ENCODE measurements at places on chromosomes 1 and 21. TPM values are rescaled to one million over a fixed set of nuclear protein-coding genes. Genes with fewer than 3 reads are reported as not detected.

The PPIAL4G gene
- total RNA-seq, result not detected

The KLHDC8A gene
- not detected for total RNA-seq

The UBAP2L gene
- total RNA-seq, result 224 TPM

The MTARC1 gene
- 1.8 TPM for total RNA-seq

The ATP1A2 gene
- total RNA-seq, result 8.2 TPM

The USP16 gene
- total RNA-seq, result 27.7 TPM

The AMY1B gene
- not detected for total RNA-seq

The GPR25 gene
- total RNA-seq, result not detected

The APP gene
- total RNA-seq, result 749 TPM

The AADACL3 gene
- not detected for total RNA-seq

The TRIM62 gene
- 71.8 TPM for total RNA-seq

The LRRC39 gene
- total RNA-seq, result 0.60 TPM

The FAM72C gene
- total RNA-seq, result 0.27 TPM

The ADGRB2 gene
- 8.2 TPM for total RNA-seq

The STUM gene
- total RNA-seq, result 0.35 TPM

The DNAJC28 gene
- 2.1 TPM for total RNA-seq

The NCF2 gene
- total RNA-seq, result not detected

The CADM3 gene
- total RNA-seq, result 0.13 TPM

The RXRG gene
- not detected for total RNA-seq

The VWA5B1 gene
- not detected for total RNA-seq

The TTC22 gene
- not detected for total RNA-seq

The PERM1 gene
- 0.13 TPM for total RNA-seq

The PCAT6 gene
- total RNA-seq, result 3.8 TPM

The PLA2G2A gene
- not detected for total RNA-seq

The MNDA gene
- not detected for total RNA-seq

The LENEP gene
- total RNA-seq, result not detected

The PADI1 gene
- 1.2 TPM for total RNA-seq

The OR2T2 gene
- not detected for total RNA-seq

The DCDC2B gene
- not detected for total RNA-seq

The LRRC42 gene
- total RNA-seq, result 32.8 TPM

The TMEM63A gene
- total RNA-seq, result 50.8 TPM

The TMEM201 gene
- total RNA-seq, result 17.9 TPM

The CTTNBP2NL gene
- total RNA-seq, result 50.6 TPM

The EVA1C gene
- 3.0 TPM for total RNA-seq

The KIAA0040 gene
- 0.73 TPM for total RNA-seq

The CD84 gene
- total RNA-seq, result not detected

The MLLT11 gene
- 22.1 TPM for total RNA-seq

The C1orf232 gene
- not detected for total RNA-seq

The KRTAP19-3 gene
- not detected for total RNA-seq

The RNU1-4 gene
- 2,859 TPM for total RNA-seq

The PLPPR5 gene
- total RNA-seq, result not detected

The BLACAT1 gene
- not detected for total RNA-seq
